ENCODE measurements at places on chromosomes 5 and 9. TPM values are rescaled to one million over a fixed set of nuclear protein-coding genes. Genes with fewer than 3 reads are reported as not detected.

GRCh38 chr5:98779264-98779877 lies 5.9 kb downstream of the RGMB start:
- DNase-seq, result no peak

Gene ARID3C
- not detected for total RNA-seq

DNA sequence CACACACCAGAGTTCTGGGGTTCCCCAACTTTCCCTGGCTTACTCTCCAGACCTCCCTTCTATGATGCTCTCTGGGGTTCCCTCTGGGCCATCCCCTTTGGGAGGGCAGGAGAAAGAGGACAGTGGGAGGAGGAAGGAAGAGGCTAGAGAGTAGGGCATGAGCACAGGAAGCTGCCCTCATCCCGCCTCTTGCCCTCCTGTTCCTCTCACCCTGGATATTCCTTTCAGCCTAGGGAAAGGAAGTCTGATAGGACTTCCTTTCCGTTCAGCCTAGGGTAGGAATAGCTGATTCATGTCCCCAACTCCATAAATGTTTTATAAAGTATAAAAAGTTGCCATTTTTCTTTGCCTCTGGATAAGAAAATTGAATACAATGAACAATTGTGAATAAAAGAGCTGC lies 7.4 kb downstream of the MAP1B start:
- no peak for DNase-seq

GRCh38 chr9:124671861-124672260 lies 99.2 kb downstream of the NR6A1 start:
- DNase-seq, result no peak

Gene TSSK1B
- under 0.01 TPM for total RNA-seq

Gene HAND1
- total RNA-seq, result not detected

All from IMR-90 (cell line).